Suppressor macrophage treated with lipopolysaccharide for 4 hours (primary cell): ENCODE measurements at places on chromosomes 12 and 14.
A peak's percentile ranks its signal among the peaks of the same experiment; 100 is the strongest.

- DNase-seq, result no peak
Observed at GRCh38 chr12:18882690-18883089, 144.8 kb downstream of the CAPZA3 start.

DNA sequence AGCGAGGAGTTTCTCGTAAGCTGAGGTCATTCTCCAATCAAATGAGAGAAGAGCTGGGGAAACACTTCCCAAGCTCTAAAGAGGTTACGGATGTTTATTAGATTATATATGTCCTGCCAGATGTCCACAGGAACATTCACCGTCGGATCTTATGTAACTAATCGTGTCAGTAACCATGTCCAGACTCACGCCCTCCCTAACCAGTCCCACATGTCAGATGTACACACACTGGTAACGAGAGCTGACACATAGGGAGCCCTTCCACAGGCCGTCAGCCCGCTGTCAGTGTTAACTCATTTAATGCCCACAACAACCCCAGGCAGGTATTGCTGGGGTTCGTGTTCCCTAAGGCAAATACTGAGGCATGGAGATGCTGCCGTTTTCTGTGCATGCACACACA lies 223.7 kb upstream of the RTL1 start:
- no peak for DNase-seq

DNA sequence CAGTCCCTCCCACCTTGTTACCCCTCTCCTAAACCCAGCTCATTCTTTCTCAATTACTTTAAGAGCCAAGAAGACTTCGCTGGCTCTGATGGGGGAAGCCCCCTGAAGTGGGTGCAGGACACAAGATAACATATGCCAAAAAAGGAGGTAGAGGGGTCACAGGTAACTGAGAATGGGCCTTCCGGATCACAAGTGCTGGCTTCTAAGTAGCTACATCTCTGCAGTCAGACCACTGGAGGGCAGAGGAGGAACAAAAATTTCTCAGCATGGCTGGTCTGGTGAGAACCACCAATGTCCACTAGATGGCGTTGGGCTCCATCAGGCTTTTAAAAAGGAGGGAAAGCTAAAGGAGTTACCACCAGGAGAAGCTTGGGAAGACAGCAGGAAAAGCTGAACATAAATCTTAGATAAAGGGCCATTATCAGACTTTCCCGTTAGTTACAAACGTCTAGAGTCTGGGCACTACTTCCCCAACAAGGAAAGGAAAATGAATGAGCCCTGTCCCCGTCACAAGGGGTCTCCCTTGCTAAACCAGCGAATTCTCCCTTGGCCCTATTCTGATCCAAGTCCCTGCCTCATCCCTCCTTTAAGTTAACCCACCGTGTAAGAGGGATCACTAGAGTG lies 11.6 kb upstream of the CDH24 start:
- DNase-seq, result peak; percentile 88

GRCh38 chr14:38502239-38502638 lies 246.3 kb upstream of the CLEC14A start:
- no peak for DNase-seq

- no peak for DNase-seq
Observed at GRCh38 chr12:130192642-130193345, 30.5 kb downstream of the FZD10 start.

DNA sequence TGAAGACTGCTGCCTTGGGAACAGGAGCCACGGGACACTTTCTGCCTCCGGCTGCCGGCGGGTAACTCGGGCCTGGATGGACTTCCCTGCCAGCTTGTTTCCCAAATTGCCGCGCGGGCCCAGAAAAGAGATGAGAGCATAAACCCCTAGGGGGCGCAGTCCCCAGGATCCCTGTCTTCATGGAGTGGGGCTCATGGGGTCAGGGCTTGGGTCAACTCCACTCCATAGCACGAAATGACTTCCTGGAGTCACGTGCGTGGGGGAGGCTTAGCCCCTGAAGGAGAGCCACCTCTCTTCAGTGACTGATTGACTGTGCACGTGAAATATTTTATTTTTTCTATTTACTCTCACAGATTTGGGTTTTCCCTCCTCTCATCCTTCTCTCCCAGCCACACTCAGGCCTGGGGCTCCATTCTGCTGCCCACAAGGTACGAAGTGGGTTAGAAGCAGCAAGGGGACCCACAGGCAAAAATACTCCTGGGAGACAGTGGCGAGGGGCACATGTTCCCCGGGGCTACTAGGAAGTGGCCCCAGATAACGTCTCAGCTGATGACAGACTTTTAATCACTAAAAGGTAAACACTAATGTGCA lies 10.0 kb downstream of the PGF start:
- peak; percentile 56 for DNase-seq

GRCh38 chr12:94205822-94206221 lies 57.4 kb downstream of the PLXNC1 start:
- no peak for DNase-seq
